ENCODE measurements at places on chromosomes 6 and 20. TPM values are rescaled to one million over a fixed set of nuclear protein-coding genes. Genes with fewer than 3 reads are reported as not detected.

The BTN2A1 gene
- 12.6 TPM for total RNA-seq

The CSNK2B gene
- 218 TPM for total RNA-seq

The ALDH8A1 gene
- total RNA-seq: not detected

The PROKR2 gene
- not detected for total RNA-seq

The KLC4 gene
- 9.4 TPM for total RNA-seq

The CAGE1 gene
- not detected for total RNA-seq

All from cardiac atrium fibroblast (primary cell).